ENCODE measurements at places on chromosomes 13 and 19.

GRCh38 chr19:5181329-5181728 lies 159.3 kb downstream of the PTPRS start:
- DNase-seq = no peak

DNA sequence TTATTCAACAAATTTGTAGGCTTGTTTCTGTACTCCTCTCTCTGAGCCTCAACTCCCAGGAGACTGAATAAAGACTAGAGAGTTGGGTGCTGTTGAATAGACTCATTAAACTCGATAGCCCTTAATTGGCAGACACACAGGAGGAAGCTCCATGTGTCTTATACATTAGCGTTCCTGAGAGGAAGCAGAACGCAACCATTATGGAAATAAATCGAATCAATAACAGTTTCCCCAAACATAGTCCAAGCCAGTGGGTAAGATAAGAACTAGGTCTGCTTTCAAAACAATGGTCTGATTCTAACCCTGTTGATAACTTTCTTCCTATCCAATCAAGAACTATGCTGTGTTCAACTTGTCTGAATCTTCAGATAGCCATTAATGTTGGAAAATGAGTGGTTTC lies 118.1 kb upstream of the FNDC3A start:
- no peak for DNase-seq

GRCh38 chr13:34883396-34883795 lies 58.7 kb upstream of the NBEA start:
- DNase-seq = no peak

- no peak for DNase-seq
These were observed 30.0 kb upstream of the KCTD15 start for GRCh38 chr19:33766623-33767022.

GRCh38 chr19:44476559-44477408 lies 23.5 kb downstream of the ZNF180 start:
- DNase-seq = no peak

All from C1 segment of cervical spinal cord (tissue), 14 donors.